ENCODE measurements at places on chromosomes 5 and 9.

- DNase-seq, result no peak
Measured at GRCh38 chr5:142472306-142472951, 147.6 kb upstream of the SPRY4 start.

DNA sequence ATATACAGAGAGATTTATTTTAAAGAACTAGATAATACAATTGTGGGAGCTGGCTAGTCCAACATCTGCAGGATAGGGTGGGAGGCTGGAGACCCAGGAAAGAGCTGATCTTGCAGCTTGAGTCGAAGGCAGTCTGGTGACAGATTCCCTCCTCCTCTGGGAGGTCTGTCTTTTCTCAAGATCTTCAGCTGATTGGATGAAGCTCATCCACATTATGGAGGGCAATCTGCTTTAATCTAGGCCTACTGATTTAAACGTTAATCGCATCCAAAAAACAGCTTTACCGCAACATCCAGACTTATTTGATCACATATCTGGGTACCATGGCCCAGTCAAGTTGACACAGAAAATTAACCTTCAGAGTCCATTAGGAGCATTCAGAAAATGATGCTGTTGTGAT, 168.1 kb downstream of the ATPSCKMT start:
- DNase-seq, result no peak

DNA sequence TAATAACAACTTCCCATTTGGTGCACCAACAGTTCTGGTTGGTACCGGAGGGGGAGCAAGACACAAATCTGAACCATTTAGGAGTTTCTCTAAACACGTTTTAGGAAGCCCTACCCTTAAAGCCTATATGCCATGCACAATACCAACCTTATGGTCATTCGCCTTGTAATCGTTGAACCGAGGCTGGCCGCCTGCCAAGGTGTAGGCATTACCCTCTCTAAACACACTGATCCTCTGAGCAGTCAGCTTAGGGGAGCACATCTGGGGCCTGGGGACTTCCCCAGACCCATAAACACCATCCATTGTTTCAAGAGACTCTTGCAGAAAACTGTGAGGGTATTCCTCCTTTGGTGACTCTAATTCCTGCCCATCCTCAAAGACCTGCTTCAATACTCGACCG, 328 bp downstream of the GRXCR2 start:
- no peak for DNase-seq

GRCh38 chr5:82104872-82105271, 133.0 kb downstream of the ATG10 start:
- no peak for DNase-seq

DNA sequence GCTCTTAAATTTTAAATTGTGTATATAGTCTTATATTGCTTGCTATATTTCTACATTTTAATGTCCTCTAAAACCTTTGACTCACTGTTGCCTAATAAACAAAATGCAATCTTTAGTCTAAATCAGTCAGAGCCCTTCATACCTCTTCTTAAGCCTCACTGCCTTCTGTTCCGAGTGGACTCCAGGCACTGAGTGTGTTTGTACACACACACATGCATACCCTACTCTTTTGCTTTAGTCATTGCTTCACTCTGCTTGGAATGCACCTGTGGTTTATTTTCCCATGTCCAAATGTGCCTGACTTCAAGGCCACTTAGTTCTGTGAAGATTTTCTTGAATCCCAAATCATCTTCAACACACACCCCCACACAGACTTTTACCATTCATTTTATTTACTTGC, 60.9 kb downstream of the SLC12A2 start:
- no peak for DNase-seq

DNA sequence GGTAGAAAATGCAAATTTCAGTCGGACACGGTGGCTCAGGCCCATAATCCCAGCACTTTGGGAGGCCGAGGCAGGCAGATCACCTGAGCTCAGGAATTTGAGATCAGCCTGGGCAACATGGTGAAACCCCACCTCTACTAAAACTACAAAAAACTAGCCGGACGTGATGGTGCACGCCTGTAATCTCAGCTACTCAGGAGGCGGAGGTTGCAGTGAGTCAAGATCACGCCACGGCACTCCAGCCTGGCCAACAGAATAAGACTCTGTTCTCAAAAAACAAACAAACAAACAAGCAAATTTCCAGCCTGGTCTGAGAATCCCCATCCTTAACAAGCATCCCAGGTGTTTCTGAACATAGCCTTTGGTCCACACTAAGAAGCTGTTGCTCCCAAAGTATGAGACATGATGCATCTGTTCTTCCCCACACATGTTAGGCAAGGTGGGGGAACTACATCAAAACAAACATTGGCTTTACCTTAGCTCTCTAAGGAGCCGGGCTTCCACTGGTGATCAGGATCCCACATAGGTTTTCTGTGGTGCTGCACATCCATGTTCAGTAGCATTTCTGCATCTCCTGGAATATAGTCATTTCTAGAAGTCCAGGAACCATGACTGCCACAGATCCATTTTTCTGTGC, 92.5 kb upstream of the DMRT1 start:
- DNase-seq, result no peak

DNA sequence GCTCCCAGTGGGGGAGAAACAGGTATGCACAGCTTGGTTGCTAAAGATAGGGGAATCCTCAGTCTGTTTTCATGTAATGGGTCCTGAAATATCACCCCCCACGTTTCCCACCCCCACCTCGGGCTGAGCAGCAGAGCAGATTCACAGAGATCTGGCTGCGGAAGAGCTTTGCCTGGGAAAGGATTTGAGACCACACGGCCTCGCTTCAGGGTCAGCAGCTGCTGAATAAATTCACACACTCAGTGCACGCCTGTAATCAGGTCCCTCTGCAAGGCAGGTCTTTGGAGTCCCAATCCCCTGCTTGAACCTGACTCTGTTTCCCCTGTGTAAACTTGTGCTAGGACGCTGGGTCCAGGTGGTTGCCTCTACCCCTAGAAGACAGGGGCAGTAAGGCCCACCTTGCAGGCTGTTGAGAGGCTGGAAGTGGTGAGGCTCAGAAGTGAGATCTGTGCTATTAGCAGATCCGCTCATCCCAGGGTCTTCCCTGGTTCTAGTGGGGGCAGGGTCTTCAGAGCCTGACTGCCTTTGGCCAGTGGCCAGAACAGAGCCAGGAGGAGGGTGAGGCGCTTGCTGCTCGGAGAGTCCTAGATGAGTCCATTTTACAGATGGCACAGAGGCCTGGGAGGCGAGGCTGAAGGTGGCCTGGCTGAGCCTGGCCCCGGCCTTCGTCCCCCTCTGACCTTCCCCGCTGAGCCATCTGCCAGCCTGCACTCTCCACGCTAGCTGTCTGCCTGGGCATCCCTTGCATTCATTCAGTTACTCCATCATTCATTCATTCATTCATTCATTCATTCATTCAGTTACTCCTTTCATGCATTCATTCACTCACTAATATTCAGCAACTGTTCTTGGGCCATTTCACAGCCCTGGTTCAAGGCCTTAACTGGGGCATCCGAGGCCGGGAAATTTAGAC, 16.7 kb upstream of the NEURL1B start:
- no peak for DNase-seq

DNA sequence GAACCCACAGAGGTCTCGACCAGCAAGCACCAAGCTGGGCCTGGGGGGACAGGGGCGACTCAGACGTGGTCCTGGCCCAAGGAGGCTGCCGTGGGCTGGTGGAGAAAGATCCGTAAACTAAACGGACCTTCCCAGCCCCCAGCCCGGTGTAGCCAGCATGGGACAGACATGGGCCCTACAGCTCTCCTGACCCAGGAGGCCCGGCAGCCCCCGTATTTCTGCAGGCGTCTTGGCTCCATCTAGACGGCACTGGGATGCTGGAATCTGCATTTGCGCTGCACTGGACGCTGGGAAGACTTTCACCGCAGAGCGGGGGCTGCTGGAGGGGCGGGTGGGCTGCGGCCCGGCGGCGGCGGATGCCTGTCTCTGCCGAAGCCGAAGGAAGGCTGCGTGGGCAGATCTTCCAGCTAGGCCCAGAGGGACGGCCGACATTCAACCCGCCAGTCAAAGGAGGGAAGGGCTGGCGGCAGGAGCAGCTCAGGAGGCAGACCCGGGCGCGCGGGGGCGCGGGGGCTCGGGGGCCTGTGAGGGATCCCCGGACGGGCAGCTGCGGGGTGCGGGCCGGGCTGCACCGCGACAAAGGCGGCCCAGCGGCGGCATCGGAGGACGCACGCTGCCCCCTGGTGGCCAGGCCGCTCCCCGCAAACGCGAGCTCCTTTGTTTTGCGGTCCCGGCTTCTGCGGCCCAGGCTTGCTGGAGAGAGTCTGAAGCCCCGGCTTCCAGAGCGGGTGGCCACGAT, 266.2 kb downstream of the NSG2 start:
- DNase-seq, result peak; percentile 42

- DNase-seq, result no peak
Measured at GRCh38 chr9:106755736-106756135, 107.2 kb upstream of the ZNF462 start.

GRCh38 chr9:103287361-103287760, 292.2 kb downstream of the CYLC2 start:
- DNase-seq, result no peak

DNA sequence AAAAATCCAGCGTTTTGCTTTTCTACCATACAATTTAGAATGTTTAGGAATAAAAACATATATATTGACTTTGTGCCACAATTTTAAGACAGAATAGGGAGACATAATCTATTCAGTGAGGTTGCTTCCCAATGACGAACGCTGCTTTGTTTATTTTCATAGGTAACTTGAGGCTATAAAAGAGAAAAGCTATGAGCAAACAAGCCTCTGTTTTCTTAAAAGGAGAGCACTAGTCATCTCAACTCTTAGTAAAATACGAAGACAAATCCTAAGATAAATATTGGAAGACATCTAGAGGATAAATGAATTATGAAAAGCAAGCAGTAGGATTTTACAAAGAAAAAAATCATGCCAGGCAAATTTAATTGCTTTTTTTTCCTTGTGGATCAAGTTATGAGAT, 363.6 kb downstream of the ANXA1 start:
- no peak for DNase-seq

DNA sequence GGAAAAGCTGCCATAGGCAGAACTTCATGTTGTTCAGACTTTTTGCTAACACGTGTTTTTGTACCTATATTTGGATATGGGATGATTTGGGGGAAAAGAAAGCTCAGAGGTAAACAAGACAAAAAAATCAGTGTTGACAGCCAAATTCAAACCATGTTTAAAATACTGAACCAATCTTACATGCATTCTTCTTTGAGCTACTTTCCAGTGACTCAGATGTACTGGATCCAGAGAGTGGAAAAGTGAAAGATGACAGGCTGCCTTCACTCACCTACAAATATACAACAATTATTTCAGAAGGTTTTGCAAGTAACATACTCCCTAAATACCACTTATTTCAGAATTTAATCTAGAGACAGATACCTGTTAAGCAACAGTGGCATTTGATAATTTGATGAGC, 165.7 kb downstream of the MPDZ start:
- no peak for DNase-seq

DNA sequence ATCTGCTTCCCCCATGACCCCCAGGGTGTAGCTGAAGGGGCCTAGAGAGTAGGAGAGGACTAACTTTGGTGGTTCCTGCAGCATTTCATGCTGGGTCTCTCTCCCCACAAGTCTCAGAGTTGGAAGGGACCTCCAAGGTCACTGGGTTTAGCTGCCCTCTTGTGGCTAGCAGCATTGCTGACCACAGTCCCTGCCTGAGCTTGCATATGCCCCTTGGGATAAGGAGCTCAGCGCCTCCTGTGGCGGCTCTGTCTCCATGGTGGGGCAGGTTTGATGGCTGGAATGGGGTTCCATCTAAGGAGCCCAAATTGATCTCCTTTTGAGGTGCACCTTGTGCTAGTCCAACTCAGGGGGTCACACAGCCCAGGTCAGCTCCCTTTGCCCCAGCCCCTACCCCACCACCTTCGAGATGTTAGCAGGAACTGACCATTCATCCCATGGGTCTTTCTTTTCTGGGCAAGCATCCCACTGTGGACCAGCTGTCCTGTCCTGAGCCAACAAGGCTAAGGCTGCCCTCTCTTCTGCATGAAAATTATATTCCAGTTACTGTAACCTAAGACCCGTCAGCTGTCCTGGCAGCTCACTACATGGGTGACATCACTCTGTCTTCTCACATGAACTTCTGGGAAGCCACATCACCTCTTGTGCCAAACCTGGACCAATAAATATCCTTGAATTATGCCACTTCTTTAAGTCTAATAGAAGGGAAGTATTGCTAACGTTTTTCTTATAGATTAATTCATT, 196.2 kb downstream of the HSPA4 start:
- peak; percentile 14 for DNase-seq

- no peak for DNase-seq
Measured at GRCh38 chr9:88110026-88110425, 28.2 kb downstream of the SPATA31C2 start.

DNA sequence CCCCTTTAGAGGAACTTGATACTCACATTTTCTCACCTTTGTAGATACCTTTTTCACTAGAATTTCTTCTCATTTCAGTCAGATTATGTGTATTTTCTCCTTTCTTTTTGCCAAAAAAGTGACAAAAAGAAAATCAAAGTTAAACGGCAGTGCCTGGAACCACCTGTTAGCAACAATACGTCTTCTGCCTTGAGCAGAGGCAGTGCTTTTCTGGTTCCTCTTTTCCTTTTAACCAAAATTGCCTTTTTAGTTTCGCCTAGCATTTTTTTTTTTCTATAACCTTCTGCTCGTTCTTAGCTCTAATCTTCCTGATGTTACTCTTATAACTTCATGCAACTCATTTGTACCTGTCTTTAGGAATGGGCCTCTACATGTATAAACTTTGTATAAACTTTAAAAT, 26.1 kb downstream of the SMIM32 start:
- DNase-seq, result no peak

GRCh38 chr5:140725799-140726471, 25.7 kb downstream of the ZMAT2 start:
- no peak for DNase-seq

DNA sequence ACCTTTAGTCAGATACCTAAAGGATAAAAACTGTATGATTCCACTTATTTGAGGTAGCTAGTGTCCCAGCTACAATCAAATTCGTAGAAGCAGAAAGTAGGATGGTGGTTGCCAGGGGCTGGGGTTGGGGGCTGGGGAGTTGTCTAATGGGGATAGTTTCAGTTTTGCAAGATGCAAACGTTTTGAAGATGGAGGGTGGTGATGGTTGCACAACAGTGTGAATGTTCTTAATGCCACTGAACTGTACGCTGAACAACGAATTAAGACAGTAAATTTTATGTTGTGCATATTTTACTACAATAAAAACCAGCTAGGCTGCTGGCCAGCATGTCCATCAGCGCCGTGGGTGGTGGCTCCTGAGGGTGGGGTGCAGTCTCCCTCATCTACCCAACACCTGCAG, 137.8 kb downstream of the GADD45G start:
- no peak for DNase-seq

DNA sequence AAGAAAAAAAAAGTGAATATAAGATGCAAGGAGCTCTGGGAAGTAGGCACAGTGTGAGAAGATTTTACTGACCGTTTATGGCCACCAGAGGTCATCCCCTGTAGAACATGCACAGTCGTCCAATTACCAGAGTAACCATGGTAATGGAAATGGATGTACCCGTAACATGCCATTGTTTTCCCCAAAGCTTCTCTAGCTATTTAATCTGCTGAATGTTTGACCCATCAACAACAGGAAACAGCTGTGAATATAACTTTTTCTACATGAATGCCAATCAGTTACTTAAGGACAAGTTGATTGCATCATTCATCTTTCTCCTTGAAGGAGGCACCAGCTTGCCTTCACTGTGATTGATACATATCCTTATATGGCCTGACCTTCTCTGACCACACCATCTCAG, 1967.0 kb upstream of the CDH9 start:
- DNase-seq, result no peak
